HFFc6 (cell line): ENCODE measurements at places on chromosomes 16 and 17.

DNA sequence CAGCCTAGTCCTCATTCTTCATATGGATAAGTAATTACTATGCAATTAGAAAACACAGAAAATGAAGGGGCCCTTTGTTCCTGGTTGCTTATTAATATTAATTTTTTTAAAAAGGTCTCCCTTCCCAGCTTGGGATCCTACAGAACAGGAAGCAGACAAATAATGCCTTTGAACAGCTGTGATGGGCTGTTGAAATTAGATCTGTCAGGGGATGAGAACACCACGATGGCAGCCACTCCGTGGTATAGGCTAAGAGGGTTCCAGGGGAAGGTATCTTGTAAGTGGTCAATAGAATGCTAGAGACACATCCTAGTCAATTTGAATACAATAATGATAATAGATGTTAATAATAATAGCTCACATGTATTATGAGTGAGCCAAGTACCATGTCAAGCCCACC, 83.1 kb downstream of the CCDC182 start:
- H3K4me3 ChIP-seq, result no peak overlapping the region
- DNase-seq, result no peak
- H3K36me3 ChIP-seq, result no peaks in the 10 kb centered on the region

DNA sequence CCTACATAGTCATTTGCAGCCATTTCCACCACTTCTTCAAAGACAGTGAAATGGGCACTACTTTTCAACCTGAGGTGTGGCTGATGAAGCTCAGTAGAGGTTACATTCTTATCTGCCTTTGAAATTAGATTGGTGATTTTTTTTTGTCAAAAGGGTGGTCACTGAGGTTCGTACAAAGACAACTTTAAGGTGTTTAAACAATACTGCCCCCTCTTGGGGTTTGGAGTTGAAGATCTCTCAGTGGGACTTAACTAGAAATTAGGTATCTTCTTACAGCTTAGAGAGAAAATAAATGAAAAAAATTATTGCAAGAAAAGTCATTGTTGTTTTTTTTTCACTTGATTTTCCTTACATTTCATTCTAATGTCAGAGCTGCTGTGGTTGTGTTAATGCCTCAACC, 713.2 kb downstream of the CDH11 start:
- H3K4me3 ChIP-seq, result no peak overlapping the region
- H3K4me1 ChIP-seq, result peaks cover 34% of the 10 kb centered on the region
- H3K27ac ChIP-seq, result no peak overlapping the region

GRCh38 chr17:50721194-50722010, 2.0 kb downstream of the LUC7L3 start:
- H3K27ac ChIP-seq, result peak overlapping the region; percentile 99
- H3K4me1 ChIP-seq, result peaks cover 28% of the 10 kb centered on the region
- peaks cover 16% of the 10 kb centered on the region for H3K36me3 ChIP-seq
- no peak for DNase-seq
- peak overlapping the region; percentile 97 for H3K4me3 ChIP-seq

DNA sequence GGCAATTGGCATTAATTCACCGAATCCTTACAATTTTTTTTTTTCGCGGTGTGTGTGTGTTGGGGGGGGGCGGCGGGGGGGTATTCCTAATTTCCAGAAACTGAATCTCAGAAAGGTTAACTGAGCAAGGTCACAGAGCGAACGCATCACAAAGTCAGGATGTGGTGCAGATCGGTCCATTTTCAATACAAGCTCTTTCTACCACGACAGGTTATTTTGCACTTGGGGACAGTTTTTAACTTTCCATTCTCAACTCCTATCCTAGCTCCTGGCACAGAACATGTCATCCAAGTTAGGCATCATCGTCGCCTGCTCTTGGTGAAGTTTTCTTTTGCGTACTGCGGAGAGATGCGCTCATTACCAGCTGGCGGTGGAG, 15.4 kb upstream of the ERN1 start:
- no peak overlapping the region for H3K4me3 ChIP-seq
- no peaks in the 10 kb centered on the region; the same call in 1 of the 2 replicates for H3K27me3 ChIP-seq
- H3K4me1 ChIP-seq, result peaks cover 26% of the 10 kb centered on the region
- H3K36me3 ChIP-seq, result no peaks in the 10 kb centered on the region; the same call in 1 of the 2 replicates

DNA sequence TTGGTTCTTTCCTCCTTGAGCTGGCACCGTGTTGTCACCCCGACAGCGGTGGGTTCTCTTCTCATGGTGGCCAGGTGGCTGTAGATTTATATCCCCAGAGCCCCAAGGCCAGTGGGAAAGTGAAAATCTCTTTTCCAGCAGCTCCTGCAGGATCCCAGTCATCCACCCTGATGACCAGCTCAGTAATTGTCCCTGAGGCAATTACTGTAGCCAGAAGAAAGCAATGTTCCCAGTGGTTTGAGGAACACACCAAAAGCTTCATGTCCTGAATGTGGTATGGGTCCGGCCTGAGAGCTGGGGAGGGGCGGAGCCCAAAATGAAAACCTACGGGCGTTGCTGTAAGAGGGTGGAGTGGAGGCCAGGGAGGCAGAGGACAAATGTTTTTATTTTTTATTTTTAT, 69.0 kb downstream of the WSB1 start:
- peaks cover 2% of the 10 kb centered on the region for H3K27me3 ChIP-seq
- H3K4me1 ChIP-seq, result peaks cover 27% of the 10 kb centered on the region
- no peak for DNase-seq
- H3K36me3 ChIP-seq, result no peaks in the 10 kb centered on the region
- H3K4me3 ChIP-seq, result no peak overlapping the region

- H3K4me3 ChIP-seq, result no peak overlapping the region
- H3K36me3 ChIP-seq, result peaks cover 13% of the 10 kb centered on the region; the same call in 1 of the 2 replicates
- DNase-seq, result no peak
These were observed 28.9 kb downstream of the ADCY9 start for GRCh38 chr16:4087099-4087885.

GRCh38 chr17:67477687-67478086, 100.6 kb downstream of the PITPNC1 start:
- H3K4me1 ChIP-seq, result peaks cover 62% of the 10 kb centered on the region
- H3K27ac ChIP-seq, result peak overlapping the region; percentile 83
- H3K4me3 ChIP-seq, result peak overlapping the region; percentile 53

DNA sequence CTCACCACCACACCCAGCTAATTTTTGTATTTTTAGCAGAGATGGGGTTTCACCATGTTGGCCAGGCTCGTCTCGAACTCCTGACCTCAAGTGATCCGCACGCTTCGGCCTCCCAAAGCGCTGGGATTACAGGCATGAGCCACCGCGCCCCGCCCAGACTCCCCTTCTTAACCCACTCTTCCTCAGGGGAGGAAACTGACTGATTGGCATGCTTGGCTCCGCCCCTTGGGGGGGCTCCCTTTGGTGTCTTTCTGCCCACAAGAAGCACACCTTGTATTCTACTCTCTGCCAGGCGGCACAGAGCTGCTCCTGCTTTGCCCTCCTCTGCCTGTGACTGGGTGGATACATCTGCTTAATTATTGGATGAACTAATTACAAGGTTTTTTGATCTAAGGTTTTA, 4.7 kb upstream of the ASGR2 start:
- no peak overlapping the region for H3K4me3 ChIP-seq
- DNase-seq, result no peak
- H3K27ac ChIP-seq, result no peak overlapping the region

DNA sequence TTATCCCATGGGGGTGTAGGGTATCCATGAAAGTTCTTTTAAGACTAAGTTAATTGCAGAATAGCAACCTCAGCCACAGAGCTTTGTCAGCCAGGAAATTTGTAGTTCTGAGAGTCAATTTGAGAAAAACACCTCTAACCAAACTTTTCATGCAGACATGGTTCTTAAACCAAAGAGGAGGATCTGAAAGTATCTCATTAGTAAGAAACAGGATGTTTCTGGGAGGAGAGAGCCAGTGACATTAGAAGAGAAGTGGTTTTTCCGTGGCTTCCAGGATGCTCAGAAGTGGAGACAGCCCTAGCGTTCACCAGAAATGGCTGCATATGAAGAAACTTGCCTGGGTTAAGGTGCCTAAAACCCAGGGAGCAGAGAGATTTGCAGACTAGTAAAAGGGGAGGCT, 7.9 kb downstream of the GNAO1 start:
- H3K27me3 ChIP-seq, result peaks cover 24% of the 10 kb centered on the region
- no peak overlapping the region for H3K27ac ChIP-seq
- DNase-seq, result no peak
- H3K4me1 ChIP-seq, result no peaks in the 10 kb centered on the region
